CD4-positive, alpha-beta memory T cell (primary cell): ENCODE measurements at places on chromosomes 12 and 14. TPM values are rescaled to one million over a fixed set of nuclear protein-coding genes. Genes with fewer than 3 reads are reported as not detected.

DNA sequence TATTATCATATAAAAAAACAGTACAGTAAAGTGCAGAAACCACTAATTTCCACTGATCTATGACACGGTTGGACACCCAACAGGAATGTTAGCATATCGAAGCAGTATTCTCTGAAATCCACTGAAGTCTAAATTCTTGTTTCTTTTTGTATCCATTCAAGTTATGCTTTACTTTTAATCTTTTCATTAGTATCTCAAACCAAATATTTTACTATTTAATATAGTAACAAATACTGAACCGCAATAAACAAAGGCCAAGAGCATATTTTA is 41.1 kb downstream of the ATXN2 start:
- DNase-seq, result no peak

- DNase-seq, result no peak
Measured at GRCh38 chr14:96086574-96087077, 47.5 kb downstream of the C14orf132 start.

GRCh38 chr14:65940056-65940735 is 527.7 kb downstream of the FUT8 start:
- no peak for DNase-seq

- DNase-seq, result no peak
Measured at GRCh38 chr14:92847278-92847677, 53.2 kb downstream of the GOLGA5 start.

DNA sequence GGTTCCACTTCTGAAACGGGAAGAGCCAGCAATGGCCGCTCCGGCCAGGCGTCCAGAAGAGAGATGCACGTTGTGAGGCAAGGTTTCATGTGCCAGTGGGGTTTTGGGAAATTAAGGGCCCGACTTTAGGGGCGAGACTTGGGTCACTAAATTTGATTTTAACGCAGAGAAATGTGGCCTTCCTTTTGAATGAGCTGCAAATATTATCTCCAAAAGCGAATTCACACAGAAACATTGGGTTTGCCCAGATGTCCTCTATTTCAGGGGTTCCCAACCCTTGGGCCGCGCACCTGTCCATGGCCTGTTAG is 2.3 kb upstream of the RNASE4 start:
- DNase-seq, result no peak

- DNase-seq, result no peak
Measured at GRCh38 chr12:3732901-3733300, 20.0 kb downstream of the CRACR2A start.

- DNase-seq, result no peak
Measured at GRCh38 chr12:109999649-109999971, 380 bp downstream of the ANKRD13A start.

- peak; percentile 78 for DNase-seq
Measured at GRCh38 chr14:23068789-23069412, 11.6 kb upstream of the CDH24 start.

DNA sequence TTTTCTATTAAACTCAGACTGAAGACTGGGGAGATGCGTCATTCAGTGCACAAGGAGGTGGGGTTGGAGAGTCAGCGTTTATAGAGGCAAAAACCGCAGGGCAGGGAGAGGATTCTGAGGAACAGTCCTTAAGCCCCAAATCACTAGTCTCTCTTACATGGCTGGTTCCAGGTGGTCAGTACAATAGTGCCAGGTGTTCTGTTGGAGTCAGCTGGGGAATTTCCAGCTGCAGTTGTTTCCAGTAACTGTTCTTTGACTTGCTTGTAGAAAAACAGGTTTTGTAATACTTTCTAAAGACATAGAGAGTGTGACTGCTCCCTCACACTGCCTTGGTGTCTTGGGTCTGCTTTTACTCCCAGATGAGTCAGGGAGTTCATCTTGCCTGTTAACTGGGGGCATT is 192.2 kb downstream of the TMTC3 start:
- DNase-seq, result no peak

DNA sequence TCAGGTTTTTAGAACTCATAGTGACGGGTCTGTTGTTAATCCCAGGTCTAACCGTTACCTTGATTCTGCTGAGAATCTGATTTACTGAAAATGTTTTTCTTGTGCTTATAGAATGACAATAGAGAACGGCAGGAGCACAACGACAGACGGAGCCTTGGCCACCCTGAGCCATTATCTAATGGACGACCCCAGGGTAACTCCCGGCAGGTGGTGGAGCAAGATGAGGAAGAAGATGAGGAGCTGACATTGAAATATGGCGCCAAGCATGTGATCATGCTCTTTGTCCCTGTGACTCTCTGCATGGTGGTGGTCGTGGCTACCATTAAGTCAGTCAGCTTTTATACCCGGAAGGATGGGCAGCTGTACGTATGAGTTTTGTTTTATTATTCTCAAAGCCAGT is 34.4 kb downstream of the PSEN1 start:
- DNase-seq, result no peak

DNA sequence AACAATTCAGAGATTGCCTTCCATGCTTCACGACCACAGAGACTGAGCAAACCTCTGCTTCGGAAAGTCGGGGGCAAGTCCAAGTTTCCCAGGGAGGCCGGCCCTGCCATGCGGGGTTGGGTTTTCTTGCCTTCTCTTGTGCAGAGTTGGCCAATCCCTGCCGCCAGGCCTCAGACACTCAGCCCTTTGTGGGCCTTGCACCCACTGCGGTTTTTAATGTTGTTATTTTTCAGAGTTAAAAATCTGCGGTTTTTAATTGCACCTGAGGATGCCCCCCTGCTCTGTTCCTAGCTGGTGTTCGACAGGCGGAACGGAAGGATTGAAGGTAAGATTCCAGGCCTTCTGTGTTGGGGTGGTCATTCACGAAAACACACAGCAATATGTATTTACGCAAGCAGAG is 108.7 kb downstream of the CALM1 start:
- no peak for DNase-seq

DNA sequence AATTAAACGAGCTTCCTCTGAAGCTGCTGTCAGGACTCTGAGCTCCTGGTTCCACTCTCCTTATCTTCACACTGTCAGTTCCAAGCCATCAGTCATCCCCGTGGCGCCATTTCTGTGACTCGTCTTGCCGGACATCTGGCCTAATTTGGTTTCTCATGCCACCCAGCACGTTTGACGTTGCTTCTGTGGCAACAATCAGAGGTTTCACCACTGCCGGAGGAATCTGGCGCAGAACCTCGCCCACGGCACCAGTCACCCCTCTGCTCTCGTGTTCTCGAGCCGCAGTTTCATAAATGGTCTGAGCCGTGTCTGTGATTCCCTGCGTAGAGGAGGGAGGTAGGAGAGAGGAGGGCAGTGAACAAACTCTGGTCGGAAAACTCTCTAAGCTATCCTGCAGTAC is 29.7 kb downstream of the BDKRB1 start:
- DNase-seq, result no peak

DNA sequence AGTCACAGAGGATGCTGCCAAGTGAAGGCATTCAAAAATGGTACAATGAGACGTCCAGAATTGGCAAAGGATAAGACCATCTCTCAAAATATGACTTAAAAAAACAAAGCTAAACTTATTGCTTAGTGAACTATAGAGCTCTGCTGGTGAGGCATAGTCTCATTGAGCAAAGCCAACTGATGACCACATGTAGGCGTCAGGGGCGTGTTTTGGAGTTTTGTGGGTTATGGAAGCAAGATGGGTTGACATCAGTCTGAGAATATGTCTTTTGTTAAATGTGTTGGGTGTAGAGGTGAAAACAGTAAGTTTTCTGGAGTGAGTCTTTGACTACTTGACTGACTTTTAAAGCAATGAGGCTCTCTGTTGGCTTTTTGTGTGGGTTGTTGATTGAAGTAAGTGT is 47.2 kb downstream of the ATL1 start:
- DNase-seq, result no peak

DNA sequence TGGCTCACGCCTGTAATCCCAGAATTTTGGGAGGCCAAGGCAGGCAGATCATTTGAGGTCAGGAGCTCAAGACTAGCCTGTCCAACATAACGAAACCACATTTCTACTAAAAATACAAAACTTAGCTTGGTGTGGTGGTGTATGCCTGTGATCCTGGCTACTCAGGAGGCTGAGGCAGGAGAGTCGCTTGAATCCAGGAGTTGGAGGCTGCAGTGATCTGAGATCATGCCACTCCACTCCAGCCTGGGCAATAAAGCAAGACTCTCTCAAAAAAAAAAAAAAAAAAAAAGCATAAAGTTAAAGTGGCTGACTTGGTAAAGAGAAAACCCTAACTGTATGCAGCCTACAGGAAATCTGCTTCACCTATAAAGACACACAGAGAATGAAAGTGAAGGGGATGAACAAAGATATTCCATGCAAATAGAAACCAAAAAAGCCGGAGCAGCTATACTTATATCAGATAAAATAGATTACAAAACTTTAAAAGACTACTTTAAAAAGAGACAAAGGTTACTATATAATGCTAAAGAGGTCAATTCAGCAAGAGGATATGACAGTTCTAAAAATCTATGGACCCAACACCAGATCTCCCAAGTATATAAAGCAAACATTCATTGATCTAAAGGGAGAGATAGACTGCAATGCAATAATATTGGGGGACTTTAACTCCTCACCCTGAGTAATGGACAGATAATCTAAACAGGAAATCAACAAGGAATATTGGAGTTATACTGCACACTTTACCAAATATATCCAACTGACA is 4.1 kb downstream of the CLEC2B start:
- no peak for DNase-seq

DNA sequence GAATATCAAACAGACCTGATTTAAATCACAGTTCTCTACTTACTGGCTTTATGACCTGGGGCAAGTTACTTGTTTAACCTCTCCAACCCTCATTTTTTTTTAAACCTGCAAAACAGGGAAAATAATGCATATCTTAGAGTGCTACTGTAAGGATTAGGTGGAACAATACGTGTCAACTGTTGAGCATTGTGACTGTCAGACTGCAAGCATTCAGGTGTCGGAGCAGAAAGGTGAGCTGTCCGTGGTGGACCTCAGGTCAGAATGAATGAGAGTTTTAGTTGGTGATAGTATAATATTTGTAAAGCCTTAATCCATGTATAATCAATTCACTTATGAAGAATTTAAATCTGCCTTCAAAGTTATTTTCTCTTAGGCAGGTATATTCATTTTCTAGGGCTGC is 404.2 kb downstream of the ETNK1 start:
- DNase-seq, result no peak

DNA sequence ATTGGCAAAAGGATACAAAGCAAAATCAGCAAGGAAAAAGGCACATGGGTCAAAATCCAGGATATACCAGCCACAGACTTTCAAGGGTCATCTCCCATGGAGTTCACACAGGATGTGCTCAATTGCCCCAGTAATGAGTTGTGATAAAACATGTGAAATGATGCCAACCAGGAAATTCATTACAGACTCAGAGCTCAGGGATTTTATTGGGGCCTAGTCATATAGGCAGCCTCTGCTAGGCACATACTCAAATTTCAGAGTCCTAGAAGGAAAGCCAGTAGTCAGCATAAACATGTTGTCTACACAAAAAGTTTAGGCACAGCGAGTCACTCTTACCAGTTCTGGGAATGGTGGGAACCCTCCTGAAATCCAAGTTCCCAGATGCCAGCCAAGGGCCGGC is 64.4 kb upstream of the OSBPL8 start:
- DNase-seq, result no peak

GRCh38 chr12:48965298-48965838 is 6.2 kb downstream of the WNT10B start:
- DNase-seq, result no peak

The FAM222A gene
- 0.69 TPM for total RNA-seq

The ANKRD13A gene
- total RNA-seq, result 99.7 TPM

The A2M gene
- total RNA-seq, result 3.1 TPM

The ZFHX2 gene
- 0.36 TPM for total RNA-seq

The VRTN gene
- total RNA-seq, result not detected

The LHX5 gene
- not detected for total RNA-seq
